ENCODE measurements at places on chromosomes 3 and 15.

DNA sequence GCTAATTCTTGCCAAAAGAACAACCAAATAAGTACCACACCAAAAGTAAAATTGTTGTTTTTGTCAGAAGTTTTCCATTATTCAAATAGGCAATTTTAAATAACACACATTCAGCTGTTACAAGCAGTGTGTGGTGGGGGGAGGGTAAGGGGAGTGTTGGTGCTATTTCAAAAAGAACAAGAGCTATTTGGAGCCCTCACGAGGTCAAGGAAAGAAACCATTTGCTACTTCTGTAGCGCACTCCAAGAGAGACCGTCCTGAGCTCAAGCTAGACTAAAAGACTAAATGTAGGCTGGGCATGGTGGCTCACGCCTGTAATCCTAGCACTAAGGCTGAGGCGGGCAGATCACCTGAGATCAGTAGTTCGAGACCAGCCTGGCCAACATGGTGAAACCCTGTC lies 21.2 kb upstream of the IGF2BP2 start:
- no peak for DNase-seq

DNA sequence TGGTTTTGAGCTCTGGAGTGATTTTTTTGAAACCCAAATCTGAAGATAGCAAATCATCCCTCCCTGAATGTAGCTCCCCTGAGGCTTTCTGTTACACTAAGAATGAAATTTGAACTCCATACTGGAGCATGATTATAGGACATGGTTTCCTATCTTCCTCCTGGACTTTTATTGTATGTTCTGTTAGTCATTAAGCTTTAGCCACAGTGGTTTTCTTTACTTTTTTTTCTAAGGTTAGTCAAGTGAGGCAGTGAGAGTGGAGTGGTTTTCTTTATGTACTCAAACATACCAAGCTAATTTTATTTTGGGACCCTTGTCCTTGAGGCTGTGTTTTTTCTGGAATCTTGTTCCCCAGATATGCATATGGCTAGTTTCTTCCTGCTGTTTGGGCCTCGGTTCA lies 55.2 kb upstream of the FRMD4B start:
- DNase-seq, result no peak

- DNase-seq, result no peak
These were observed 15.9 kb downstream of the HPS3 start for GRCh38 chr3:149145356-149145755.

DNA sequence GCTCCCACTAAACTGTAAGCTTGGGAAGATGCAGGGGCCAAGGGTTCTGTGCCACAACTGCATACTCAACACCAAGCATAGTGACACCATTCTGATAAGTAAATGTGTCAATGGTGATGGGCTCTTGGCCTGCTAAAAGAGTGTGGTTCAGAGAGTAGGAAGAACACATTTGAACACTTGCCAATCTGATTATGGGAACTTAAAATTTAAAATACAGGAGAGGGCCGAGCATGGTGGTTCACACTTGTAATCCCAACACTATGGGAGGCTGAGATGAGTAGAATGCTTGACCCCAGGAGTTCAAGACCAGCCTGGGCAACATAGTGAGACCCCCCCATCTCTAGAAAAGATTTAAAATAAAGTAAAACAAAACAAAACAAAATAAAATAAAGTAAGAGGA lies 34.1 kb downstream of the PTPN9 start:
- no peak for DNase-seq

DNA sequence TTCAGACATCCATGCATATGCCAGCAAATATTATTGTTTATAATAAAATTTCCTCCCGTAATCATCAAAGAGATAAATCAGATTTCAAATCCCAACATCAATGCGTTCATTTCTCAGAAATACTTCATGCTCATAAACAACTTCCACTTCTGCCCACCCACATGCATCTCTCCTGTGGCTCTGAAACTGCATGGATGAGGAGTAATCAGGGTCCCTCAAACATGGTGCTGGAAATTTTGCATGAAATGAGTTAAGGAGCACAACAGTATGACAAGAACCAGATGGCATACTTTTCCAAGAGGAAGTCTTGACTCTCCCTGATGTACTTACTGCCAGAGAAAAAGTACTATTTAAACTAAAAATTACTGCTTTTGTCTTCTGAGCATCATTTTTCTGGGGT lies 26.9 kb upstream of the MFSD1 start:
- no peak for DNase-seq

DNA sequence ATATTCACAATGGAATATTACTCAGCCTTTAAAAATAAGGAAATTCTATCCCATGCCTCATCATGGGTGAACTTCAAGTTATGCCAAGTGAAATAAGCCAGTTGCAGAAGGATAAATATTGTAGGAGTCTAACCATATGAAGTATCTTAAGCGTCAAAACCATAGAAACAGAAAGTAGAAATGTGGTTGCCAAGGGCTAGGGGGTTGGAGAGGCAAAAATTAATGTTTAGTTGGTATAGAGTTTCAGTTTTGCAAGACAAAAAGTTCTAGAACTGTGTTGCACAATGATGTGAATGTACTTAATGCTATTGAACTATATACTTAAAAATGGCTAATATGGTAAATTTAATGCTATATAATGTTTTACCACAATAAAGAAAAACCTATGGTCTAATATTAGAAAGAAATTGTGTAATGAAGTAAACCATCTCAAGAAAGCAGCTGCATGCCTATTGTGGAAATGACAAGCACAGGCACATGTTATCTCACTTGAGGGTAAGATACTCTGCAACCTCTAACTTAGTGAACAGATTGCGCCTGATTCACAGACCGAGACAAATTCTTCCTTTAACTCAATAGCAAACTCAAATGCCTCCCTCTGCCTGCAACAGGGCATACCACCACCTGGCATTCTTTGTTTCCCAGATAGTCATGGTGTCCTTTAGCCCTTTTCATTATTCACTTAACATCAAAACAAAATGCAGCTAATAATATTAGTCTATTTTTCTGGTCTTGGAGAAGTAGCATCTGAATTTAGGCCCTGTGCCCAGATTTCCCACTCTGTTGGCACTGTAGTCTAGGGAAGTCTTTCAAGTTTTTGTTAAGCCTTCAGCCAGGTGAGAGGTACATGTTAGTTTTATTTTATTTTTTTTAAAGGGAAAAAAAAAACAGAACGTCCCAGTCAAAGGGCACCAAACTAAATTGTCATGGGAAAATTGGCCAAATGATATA lies 80.2 kb upstream of the ACP3 start:
- no peak for DNase-seq

GRCh38 chr3:52544937-52545336 lies 8.5 kb downstream of the UQCC5 start:
- no peak for DNase-seq

DNA sequence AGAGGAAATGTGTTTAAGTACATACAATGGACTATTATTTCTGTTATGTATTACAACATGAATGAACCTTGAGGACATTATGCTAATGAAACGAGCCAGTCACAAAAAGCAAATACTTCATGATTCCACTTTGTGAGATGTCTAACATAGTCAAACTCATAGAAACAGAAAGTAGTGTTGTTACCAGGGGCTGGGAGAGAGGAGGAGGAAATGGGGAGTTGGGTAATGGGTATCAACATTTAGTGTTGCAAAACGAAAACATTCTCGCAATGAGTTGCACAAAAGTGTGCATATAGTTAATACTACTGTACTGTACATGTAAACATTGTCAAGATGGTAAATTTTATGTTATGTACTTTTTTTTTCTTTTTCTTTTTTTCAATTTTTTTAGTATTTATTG lies 194.3 kb downstream of the IL5RA start:
- DNase-seq, result no peak

DNA sequence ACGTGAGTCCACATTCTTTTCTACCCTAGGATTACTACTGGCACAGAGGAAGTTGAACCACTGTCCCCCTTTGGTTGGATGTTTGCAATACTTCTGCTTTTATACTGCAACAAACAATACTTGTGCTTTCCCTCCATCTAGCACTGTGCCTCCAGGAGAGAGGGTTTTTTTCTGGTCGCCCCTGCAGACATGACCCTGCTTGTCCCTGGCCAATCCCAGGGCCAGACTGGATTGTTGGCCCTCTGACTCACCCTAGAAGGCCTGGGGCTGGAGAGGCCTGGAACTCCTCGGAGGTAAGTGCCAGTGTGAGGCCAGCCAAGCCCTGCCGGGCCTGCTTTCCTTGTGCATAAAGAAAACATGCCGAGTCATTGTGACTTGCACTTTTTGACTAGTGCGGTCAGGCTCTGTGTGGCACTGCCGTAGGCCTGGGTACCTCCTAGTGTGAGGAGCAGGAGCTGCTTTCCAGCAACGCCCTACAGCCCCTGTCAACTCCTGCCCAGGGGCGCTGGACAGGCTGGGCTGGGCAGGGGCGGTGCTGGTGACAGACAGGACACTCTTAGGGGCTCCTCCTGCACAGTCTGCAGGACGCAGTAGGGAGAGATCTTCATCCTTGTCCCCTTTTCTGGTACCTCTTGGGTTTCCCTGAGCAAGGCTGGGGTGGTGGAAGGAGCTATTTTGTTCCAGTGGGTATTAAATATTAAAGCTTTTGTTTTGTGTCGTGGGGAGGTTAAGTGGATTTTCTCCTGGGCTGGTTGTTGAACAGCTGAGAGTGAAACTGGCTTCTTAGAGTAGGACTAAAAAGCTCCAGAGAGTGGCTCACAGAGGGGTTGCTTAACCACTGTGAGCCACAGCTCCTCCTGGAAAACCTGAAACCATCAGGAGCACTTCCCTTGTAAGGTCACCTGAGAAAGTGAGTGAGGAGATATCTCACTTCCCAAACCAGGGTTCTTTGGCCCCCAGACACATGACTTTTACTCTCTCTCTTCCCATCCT lies 14.4 kb upstream of the TKT start:
- DNase-seq, result peak; percentile 36

GRCh38 chr15:38707802-38708671 lies 143.4 kb upstream of the RASGRP1 start:
- peak; percentile 35 for DNase-seq

GRCh38 chr15:38349251-38349650 lies 96.6 kb downstream of the SPRED1 start:
- no peak for DNase-seq

DNA sequence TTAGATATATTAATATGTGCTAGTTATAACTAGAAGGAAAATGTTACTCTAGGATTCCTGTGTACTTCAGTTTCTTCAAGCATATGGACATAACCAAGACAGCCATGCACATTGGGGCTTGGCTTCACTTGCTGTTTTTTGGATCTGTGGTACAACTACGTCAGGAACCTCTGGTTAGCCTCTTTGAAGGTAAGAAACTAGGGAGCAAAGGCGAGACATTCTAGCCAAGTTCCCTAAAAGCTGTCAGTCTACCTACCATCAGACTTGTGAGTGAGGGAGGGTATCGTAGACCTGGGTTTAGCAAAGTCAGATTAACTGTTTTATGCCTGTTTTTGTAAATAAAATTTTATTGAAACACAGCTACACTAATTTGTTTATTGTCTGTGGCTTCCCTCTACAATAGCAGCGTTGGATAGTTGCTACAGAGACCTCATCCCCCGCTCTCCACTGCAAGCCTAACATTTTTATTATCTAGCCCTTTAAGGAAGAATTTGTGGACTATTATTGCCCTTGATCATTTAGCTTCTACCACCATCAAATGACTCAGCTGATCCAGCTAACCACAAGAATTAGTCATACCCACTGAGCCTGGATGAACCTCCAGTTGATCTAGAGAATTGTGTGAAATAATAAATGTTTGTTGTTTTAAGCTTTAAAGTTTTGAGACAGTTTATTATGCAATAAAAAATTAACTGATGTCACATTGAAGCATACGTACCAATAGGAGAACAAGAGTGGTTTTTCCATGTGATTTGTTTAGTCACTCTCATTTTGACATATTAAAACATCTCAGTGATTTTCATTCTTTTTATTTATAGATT lies 58.1 kb downstream of the RSRC1 start:
- DNase-seq, result no peak

GRCh38 chr3:115688418-115688817 lies 65.1 kb downstream of the GAP43 start:
- no peak for DNase-seq

- no peak for DNase-seq
These were observed 40.5 kb upstream of the MITF start for GRCh38 chr3:69698728-69699127.

- DNase-seq, result no peak
These were observed 179.6 kb downstream of the NSMCE3 start for GRCh38 chr15:29089731-29090616.

DNA sequence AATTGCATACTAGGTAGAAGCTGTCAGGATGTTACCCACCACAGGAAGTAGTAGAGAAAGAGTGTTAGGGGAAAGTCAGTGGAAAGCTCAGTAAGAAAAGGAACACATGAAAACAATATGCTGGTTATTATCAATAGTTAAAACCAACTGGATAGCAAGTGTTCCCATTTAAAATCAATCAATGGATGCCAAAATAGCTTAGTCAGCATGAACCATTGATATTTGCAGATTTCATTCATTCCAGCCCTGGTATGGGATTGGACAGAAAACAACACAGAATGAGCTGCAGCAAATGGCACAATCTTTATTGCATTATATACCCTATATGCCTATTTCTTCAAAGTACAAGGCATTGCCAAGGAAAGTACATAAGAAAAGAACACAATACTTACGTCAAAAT lies 293.7 kb downstream of the EPHA6 start:
- DNase-seq, result no peak

DNA sequence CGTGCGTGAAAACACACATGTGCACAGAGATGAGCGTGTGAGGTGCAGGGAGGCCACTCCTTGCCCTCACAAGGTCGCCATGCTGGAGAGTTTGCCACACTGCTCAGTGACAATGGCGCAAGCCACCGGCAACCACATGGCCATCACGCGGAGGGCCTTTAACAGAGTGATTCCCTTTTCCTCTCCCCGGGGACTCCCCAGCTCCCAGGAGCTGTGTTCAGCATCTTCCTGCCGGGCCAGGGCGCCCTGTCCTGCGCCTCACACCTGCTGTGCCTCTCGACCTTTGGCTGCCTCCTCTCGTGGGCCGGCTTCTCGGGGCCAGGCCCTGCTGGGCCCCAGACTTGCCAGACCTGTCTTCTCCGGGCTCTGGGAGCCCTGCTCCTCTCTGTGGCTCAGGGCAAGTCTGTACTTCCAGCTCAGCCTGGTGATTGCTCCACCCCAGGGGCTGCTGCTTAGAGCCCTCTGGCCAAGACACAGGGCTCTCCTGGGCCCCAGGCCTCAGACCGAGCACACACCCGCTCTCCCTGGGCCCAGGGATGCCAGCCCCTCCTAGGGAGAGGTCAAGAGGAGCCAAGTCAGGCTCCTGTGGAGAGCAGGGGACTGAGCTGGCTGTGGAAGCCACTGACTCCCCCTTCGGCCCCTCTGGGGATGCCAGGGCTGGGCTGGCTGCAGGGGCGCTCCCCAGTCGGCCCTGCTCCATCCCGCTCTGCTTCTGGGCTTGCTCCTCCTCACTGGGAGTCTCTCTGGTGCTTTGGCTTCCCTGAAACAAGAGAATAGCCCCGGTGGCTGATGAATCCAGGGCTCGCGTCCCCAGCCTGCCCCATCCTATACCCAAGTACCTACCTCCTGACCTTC lies 5.6 kb downstream of the CCDC9B start:
- DNase-seq, result no peak

DNA sequence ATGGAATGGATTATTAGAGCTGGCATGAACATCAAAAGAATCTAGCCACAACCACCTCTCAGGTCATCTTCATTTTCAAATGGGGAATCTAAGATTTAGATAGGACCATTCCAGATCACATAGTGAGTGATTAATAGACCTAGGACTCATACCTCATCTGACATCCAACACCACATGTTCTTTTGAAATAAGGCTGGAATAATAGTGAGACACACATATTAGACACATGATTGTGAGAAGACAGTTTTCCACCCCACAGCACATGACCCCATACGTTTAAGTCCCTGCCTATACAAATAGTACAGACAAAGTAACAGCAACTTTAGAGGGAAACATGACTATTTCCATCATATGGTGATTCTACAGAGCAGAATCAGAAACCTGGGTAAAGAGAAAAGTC lies 344.7 kb upstream of the TPRG1 start:
- DNase-seq, result no peak

All from right kidney (tissue), 9 donors.